ENCODE measurements at places on chromosomes 13 and 19.

GRCh38 chr19:55538132-55538531 lies 1.2 kb upstream of the SBK2 start:
- DNase-seq = no peak

GRCh38 chr19:4976401-4977298 lies 7.7 kb downstream of the KDM4B start:
- DNase-seq = peak; percentile 56

DNA sequence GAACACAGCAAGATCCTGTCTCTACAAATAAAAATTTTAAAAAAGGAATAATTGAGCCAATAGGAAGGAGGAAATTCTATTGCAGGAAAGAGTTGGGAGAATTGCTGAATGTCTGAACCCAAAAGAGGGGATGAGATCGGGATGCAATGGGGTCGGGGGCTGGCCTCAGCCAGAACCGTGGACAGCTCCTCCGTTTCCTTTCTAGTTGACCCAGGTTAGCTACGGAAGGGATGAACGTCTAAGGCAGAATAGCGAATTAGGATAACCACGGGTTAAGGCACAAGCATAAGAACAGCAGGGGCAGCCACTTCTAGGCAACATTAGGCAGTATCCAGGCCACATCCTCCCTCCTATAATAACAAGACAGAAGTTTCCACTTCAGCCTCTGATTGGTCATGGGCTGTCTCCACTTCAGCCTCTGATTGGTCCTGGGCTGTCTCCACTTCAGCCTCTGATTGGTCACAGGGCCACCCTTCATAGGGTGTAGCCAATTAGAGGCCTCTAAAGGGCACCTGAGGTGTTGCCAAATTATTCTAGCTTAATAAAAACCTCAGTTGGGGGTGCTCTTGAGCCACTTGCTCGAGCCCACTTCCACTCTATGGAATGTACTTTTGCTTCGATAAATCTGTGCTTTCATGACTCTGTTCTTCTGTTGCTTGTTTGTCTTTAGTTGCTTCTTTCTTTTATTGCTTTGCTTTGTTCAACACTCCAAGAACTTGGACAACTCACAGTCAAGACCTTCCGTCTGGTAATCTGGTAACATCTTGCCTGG lies 24.9 kb upstream of the TPM4 start:
- no peak for DNase-seq

DNA sequence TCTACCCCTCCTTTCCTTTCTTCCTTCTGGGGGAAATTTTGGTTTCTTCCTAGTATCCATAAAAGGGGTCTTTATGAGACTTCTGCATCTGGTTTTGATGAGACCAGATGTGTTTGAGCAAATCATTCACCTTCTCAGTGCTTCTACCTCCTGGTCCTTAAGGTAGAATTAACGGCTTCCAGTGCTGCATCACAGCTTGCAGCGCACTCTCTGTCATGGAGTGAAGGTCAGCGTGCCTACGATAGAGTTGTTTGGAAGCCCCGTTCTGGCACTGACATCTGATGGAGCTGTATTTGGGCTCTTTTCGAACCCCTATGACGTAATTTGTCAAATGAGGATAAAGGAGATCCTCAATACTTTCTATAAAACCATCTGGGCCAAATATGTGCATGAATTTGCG lies 164.2 kb downstream of the MTUS2 start:
- no peak for DNase-seq

- no peak for DNase-seq
These were observed 195.0 kb upstream of the SLITRK1 start for GRCh38 chr13:84077271-84077670.

- no peak for DNase-seq
These were observed 12.9 kb downstream of the CC2D1A start for GRCh38 chr19:13918726-13919411.

- no peak for DNase-seq
These were observed 109.2 kb downstream of the ZNF486 start for GRCh38 chr19:20276011-20276731.

GRCh38 chr13:103531278-103531677 lies 465.1 kb upstream of the SLC10A2 start:
- DNase-seq = no peak

DNA sequence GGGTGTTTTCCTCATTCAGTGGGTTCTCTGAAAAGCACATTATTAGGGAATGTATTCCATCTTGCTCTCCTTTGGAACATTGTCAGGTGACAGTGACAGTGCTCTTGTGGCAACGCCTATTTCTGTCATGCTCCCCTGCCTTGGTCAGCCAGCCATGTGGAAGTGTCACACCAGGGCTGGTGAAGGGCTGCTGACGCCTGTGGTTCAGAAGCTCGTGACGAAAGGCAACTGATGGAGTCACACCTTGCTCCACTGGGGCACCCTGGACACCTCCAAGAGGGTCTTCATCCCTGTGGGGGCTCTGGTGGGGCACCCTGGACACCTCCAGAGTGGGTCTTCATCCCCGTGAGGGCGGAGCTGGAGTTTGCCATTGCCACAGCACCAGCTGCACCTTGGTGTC lies 68.9 kb upstream of the GPR183 start:
- DNase-seq = no peak

- DNase-seq = no peak
These were observed 50.6 kb upstream of the PCDH20 start for GRCh38 chr13:61466280-61466679.

GRCh38 chr13:26950546-26950945 lies 190.0 kb upstream of the GPR12 start:
- DNase-seq = no peak

- DNase-seq = no peak
These were observed 5.5 kb downstream of the ARRDC5 start for GRCh38 chr19:4897146-4897545.

GRCh38 chr13:100125946-100126345 lies 37.1 kb downstream of the PCCA start:
- no peak for DNase-seq

DNA sequence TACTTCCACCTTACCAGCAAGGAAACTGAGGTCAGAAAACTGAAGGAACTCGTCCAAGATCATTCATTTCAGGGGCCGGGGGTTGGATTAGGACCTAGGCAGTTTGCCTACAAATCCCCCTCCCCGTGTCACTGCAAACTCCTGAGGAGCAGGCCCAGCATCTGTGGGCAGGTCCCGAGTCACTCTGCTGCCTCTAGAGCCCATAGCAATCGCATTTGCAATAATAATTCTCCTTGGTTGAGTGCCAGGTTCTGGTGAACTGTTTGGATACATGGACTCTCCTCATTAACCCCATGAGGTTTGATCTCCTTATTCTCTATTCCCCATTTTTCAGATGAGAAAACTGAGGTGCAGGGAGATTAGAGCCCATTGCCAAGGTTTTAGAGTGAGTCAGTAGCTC lies 903 bp downstream of the PIN1 start:
- no peak for DNase-seq

DNA sequence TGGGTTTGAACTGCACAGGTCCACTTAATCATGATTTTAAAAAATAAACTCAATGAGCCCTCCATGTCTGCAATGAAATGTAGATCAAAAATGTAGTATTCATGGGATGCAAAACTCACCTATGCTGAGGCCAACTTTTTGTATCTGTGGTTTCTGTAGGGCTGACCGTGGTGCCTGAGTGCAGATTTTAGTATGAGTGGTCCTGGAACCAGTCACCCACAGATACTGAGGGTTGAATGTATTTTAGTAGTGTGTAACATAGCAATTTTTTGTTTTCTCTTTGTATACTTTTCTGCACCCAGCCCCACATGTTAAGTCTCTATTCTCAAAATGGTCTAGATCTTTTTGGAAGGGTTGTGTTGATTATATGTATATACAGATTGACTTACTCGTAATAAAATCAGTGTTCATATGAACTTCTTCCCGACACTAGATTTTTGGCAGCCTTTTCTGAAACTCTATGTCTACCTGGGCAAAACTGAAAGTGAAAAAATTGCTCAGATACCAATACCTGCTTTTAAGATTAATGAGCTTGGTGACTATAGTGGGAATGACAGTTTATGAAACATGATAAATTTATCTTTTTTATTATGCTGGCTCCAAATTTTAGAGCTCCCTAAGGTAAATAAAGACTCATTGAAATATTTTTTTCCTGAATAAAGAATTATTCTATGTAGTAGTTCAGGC lies 51.6 kb downstream of the DNAJC15 start:
- DNase-seq = no peak

GRCh38 chr19:21115430-21115829 lies 26.4 kb upstream of the ZNF431 start:
- no peak for DNase-seq

GRCh38 chr19:4327252-4327876 lies 11.3 kb downstream of the STAP2 start:
- no peak for DNase-seq

DNA sequence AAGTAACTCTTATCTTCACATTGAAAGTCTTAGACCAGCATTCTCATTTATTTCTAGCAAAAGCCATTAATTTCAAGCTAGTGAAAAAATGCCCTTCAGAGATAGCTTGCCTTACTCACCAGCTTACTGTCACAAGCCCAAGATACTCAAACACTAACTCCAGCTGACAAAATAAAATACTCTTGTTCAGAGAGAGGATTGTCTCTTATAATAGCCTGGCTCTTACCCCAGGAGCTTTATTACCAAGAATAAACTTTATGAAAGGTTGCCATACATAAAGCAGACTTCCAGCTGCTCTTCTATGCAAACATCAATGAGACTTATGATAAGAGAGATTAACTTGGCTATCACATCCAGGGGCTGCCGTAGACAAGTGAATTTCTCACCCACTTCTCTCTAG lies 53.6 kb downstream of the XPO4 start:
- DNase-seq = no peak

GRCh38 chr19:47494211-47494547 lies 10.2 kb upstream of the KPTN start:
- no peak for DNase-seq

DNA sequence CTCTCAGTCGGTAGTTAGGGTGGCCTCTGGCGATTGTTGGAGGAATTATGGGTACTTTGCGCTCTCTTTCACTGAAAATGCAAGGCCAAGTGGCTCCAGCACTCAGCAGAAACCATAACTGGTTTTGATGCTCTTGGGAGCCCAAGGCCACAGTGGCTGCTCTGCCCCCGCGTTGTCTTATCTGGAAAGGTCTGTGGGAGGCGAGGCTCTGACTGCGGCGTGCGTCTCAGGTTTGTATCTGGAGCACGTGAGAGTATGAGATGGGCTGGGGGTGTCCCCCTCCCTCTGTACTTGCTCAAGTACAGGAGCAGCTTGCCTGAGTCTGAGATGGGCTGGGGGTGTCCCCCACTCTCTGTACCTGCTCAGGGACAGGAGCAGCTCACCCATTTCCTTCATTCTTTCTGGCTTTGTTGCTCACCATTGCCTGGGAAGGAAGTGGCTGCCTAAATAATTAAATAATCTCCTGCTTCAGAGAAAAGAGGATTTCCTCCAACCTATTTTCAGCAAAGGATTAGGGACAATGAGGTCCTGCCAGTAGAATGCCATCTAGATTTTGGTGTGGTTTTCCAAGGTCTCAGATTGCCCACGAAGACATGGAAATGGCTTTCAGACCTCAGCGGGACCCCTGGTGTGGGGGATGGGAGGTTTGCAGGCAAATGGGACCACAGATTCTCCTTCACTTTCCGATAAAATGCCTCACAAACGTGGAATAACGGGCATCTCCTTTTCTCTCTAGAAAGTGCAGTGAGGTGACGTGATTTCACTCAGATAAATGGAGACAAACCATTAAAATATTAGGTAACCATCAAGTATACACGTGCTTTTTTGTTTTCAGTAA lies 14.7 kb downstream of the ATP11A start:
- DNase-seq = no peak

DNA sequence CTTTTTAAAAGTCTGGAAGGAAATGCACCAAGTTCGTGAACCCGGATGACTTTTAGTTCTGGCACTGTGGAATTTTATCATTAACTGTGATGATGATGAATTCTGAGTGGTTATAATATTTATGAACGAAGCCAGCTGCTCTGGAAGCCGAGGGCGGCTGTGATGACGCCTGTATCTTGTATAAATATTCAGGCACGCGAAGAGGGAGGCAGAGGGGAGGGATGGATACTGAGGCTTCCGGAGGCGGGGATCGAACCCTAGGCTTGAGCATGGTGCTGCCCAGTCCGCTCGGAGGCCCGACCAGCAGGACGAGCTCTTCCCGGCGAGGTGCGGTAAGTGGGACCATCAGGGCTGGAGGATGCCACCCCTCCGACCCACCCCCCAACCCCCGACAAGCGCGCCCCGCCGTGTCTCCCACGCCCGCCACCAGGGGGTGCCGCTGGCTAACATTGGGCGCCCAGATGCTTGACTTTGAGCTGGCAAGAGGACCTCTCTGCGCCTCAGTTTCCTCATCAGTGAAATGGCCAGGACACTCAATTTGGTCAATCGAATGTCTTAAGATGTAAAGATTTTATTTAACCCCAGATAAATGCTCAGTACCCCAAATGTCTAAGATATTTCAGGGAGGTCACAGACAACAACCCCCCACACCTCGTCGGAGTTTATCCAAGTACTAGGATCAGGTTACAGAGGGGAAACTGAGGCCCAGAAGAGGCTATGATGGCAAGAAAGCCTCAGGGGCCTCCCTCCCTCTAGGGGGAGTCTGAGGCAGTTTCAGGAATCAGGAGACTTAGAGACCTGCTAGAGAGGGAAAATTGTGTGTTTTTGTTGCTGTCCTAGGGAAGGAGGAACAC lies 4.5 kb upstream of the RAB3A start:
- DNase-seq = no peak

DNA sequence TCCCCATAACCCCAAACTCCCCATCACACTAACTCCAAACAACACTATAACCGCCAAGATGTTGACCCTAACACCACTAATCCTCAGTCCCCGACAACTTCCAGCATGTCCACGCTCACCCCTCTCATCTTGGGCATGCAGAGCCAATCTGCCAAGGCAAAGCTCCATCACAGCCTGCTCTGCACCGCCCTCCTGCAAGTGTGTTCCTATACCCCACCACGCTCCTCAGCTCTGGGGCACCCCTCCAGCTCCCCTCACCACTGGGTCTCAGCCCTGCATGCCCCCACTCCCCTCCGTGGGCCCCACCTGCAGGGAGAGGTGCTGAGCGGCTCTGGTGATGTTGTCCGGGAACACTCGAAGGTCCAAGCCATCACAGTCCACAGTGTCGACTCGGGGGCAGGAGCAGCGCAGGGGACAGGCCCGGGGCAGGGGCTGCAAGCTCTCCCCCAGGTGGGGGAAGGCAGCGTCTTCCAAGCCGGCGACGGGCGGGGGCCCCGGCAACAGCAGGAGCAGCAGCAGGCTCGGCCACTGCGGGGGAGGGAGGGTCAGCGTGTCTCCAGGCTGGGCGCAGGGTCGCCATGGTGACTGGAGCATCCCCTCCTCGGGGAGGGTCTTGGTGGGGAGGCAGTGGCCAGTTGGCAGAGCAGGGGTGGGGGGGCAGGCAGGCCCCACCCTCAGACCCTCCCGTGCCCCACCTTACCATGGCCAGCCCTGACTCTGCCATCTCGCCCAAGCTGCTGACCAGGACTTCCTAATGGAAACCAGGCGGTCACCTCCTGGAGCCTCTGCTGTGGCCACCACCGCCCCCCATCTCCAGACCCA lies 527 bp downstream of the PODNL1 start:
- no peak for DNase-seq
